ENCODE measurements at places on chromosomes 1 and 21. TPM values are rescaled to one million over a fixed set of nuclear protein-coding genes. Genes with fewer than 3 reads are reported as not detected.

The SPOCD1 gene
- total RNA-seq, result 15.3 TPM

The PCP4L1 gene
- not detected for total RNA-seq

The GBP4 gene
- not detected for total RNA-seq

The KRTAP20-1 gene
- not detected for total RNA-seq

The NTRK1 gene
- total RNA-seq, result 0.56 TPM

The RCSD1 gene
- total RNA-seq, result 0.39 TPM

The SYNC gene
- total RNA-seq, result 2.4 TPM

The PAPPA2 gene
- total RNA-seq, result 1.3 TPM

The OPRD1 gene
- total RNA-seq, result 0.16 TPM

Measured in epithelial cell of alveolus of lung (primary cell).